8988T (cell line): ENCODE measurements at places on chromosomes 4 and X.

DNA sequence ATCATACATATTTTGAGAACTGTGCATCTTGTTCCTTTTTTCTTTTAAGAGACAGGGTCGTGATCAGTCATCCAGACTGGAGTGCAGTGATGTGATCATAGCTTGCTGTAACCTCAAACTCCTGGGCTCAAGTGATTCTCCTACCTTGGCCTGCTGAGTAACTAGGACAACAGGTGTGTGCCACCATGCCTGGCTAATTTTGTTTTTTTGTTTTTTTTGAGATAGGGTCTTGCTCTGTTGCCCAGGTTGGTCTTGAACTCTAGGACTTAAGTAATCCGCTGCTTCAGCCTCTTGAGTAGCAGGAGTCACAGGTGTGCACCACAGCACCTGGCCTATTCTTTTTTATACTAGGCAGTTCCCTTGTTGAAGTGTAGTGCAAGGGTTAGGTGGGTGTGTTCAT is 24.6 kb downstream of the KDM6A start:
- no peak for DNase-seq

GRCh38 chrX:136354201-136354600 is 53.4 kb downstream of the ADGRG4 start:
- DNase-seq, result no peak

GRCh38 chr4:52638717-52639116 is 20.4 kb downstream of the USP46 start:
- no peak for DNase-seq

DNA sequence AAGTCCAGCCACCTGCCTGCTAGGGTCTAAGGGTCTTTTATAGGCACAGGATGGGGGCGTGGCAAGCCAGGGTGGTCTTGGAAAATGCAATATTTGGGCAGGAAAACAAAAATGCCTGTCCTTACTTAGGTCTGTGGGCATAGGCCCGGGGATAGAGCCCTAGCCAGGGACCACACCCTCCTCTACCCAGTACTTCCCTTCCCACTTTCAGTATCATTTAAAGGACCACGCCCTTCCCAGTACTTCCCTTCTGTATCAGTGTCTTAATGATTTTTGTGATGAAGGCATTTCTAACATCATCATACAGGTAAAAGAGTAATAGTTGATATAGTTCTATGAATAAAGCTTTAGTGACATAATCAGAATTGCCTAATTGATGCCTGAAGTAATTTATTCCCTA is 11.4 kb downstream of the BANK1 start:
- no peak for DNase-seq

GRCh38 chrX:30153175-30153880 is 62.0 kb upstream of the MAGEB2 start:
- DNase-seq, result no peak

DNA sequence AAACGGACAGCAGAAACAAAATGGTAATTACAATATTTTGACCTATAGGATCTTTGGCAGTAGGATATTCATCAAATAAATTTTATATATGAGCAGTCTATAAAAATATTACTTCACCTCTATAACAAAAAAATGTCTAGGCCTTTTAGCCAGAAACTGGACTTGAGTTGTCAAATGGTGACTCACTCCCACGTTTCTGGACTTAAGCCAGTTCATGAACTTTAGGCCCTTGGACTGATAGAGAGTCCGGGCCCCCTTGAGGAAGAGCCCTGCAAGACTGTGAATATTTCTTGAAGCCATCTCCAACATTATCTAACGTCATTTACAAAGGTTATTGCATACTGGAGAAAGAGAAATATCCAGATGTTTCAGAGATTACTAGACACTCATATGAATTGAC is 106.8 kb upstream of the FAM47A start:
- no peak for DNase-seq

GRCh38 chrX:12891915-12892506 is 14.4 kb upstream of the TLR8 start:
- no peak for DNase-seq

GRCh38 chrX:71458866-71459265 is 74.0 kb upstream of the OGT start:
- no peak for DNase-seq

- no peak for DNase-seq
These were observed 114.5 kb upstream of the KIT start for GRCh38 chr4:54543088-54543795.

GRCh38 chrX:47180346-47180745 is 13.3 kb upstream of the UBA1 start:
- DNase-seq, result no peak

DNA sequence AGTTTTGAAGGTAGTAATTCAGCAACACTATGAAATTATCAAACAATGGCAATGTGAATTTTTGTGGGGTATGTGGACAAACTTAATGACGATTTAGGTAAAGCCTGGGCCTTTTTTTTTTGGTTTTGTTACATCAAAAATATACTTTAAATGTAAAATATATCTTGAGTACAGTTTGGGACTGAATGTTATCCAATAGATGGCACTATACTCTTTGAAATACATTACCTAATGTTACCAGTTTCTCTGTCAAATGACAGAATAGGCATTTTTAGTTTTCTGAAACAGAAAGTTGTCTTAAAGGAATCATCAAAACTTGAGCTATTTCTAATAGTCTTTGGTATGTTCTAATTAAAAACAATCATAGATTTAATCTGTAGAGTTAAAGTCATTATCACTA is 1651.9 kb downstream of the C4orf33 start:
- DNase-seq, result no peak

DNA sequence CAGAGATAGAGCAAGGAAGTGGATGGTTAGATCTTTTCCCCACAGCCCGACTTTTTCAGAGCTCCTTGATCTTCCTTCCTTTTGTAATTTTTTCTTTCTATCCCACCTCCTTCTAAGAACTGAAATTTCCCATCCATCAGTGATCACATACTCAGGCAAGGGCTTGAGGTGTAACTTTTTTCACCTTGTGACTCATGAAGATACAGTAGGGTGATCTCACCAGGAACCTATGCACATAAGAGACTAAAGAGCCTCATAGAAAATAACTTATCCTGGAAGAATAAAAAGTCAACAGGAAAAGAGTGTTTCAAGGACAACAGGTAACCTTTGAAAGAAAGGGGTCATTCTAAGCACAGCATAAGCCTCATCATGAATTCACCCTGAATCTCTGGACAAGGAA is 131.2 kb upstream of the HCCS start:
- no peak for DNase-seq

DNA sequence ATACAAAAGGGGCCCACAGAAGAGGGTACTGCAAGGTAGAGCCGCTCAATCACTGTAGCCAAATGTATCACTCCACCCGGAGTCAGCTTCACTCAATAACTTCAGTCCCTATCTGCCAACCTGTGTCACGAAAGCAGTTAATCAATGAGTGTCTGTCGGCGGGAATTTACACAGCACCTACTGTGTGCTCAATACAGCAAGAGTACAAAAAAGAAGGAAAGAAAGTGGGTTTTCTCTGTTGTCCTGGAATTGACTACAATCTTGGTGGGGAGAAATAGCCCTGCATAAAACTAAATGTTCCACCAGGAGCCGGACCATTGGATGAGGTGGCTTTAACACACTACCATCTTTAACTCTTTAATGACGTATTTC is 780 bp upstream of the NKRF start:
- no peak for DNase-seq

DNA sequence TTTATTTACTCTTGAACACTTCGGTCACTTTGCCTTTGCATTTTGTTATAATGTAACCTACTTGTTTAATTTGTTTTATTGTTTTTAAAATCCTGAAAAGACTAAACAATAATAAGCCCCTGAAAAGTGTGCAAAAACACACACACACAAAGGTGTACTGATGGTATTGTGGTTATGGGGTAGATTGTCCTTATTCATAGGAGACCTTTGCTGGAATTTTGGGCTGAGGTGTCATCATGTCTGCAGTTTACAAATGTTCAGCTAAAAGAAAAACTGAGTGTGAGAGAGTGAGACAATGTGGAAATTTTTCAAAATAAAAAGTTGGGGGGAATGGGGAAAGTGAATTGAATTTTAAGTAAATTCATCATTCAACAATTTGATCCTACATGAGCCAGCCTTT is 174.9 kb downstream of the QDPR start:
- no peak for DNase-seq

DNA sequence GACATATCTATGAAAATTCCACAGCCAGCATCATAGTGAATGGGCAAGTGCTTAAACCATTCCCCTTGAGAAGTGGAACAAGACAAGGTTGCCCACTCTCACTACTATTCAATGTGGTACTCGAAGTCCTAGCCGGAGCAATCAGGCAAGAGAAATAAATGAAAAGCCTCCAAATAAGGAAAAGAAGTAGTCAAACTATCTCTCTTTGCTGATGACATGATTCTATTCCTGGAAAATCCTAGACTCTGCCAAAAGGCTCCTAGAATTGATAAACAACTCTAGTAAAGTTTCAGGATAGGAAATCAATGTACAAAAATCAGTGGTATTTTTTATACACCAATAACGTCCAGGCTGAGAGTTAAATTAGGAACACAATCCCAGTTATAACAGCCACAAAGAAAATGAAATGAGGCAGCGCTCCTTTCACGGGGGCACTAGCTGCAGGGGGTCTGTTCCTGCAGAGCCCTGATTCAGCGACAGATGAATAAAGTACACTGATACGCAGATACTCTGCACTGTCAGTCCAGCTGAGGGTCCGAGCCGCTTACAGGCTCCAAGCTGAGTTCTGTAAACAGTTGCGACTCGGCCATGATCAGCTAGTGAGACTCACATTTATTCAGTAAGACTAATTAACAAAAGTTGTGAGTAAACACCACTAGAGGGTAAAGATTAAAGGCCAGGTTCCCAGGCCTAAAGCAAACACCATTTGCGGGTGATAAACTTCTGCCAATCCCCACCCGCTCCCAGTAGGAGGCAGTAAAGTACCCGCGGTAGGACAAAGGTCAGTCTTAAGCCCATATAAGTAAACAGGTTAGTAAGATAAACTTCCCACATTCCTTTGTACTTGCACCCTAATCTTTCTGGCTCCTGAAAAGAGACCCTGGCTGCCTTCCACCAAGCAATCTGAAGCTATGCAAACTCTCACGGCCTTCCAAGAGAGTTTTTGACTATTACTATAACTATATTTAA is 290.6 kb upstream of the GRID2 start:
- no peak for DNase-seq

DNA sequence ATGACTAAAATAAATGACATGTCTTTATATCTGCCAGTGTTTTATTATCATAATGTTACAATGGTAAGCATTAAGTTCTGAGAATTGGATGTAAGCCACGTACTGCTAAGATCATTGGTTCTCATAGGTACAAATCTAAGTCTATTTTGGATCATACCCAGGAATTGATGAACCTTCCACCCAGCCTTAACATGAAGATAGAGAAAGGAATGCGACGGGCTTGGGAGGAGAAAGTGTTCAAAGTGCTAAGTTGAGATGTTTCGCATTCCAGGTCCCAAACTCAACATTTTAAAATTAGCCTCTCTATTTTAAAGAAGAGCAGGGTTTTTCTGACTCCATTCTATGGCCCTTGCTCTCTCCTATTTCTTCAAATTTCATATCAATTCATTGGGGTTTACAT is 54.9 kb upstream of the FRAS1 start:
- DNase-seq, result no peak

DNA sequence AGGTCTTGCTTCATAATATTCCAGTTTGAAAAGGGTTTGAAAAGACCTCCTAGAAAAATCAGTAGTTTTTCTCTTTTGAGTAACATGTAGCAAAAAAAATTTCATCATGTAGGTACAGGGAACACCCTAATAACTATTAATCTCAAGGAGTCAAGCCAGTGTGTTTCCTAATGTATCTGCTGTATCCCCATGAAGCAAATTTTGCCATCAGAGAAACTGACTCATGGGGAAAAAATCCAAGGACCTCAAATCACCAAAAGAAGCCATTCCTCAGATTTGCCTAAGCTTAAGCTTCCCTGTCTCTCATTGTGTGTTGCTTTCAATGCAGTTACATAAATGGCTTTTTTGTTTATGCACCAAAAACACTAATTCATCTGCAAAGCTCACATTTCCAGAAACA is 29.7 kb downstream of the F9 start:
- DNase-seq, result no peak

DNA sequence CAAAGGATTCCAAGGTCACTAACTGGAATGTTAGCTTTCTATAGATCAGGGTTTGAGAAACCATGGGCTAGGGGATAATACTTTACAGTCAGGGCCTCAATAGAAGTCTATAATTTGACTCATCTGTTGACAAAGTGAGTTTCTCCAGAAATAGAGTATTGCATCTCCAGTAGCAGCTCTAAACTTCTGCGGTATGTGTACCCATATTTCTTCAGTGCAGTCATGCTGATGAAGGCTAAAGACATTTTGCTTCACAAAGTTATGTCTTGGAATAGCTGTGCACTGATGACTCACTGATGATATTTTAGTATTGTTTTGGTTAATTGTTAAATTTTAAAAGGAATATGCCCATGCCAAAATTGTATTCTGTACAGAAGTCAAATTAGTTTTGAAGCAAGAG is 464.9 kb upstream of the AMOT start:
- no peak for DNase-seq
